ENCODE measurements at places on chromosomes 3 and 15. TPM values are rescaled to one million over a fixed set of nuclear protein-coding genes. Genes with fewer than 3 reads are reported as not detected.

DNA sequence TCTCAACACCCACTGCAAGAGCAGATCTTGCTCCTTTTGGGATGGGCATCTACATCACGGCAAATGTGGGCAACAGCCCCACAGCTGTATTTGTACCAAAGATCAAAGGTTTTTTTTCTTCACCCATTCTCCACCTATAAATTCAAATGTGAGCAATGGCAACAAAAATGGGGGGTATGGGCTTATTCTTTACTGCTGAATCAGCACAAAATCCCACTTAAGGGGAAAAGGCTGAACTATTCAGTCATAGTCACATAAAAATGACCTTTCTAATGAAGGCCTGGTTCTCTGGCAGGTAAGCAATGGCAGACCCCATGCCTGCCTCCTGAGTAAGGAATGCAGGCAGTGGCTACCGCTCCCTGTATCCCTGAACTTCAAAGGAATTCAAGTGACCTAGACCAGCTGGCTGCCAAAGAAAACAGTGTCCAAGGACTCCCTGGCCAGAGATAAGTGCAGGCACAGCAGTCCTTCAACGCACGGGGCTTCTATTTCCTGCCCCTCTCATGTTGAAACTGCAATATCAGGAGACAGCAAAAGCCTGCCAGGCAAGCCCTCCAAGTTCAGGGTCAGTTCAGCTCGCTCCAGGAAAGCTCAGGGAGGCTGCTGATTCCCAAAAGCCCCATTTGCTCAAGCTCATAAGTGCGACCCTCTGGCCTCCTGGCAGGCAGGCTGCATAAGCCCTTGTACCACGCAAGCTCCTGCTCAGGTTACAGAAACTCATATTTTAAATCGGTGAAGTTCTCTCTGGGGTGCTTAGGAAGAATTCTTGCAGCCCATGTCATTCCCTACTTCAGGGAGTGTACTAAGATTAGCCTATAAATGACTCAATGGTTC, 134.1 kb downstream of the PDZRN3 start:
- no peak for DNase-seq

Gene GCSAM
- 0.17 TPM for total RNA-seq

DNA sequence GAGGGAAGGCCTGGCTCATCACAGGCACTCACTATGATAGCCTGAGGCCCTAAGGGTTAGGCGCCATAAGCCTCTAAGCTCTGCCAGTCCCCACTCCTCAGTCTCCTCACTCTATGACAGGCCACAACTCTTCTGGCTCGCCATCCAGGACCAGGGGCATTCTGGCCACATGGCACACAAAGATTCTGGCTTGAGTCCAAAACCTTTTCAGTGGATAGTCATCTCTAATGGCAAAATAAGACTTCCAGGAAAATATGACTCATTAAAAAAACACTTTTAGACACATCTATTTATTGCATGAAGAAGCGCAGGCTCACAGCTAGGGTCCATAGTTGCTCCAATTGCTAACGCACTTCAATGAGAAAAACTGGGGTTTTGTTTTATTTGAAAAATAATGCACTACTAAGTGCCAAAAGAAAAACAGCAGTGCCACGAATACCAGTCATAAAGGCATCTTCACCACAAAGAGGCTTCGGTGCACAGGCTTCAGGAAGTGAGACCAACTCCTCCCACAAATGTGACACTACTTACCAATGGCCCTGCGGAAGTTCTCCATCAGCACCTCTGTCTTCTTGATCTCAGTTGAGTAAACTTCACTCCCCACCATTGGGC, 11.1 kb downstream of the RUVBL1 start:
- DNase-seq, result no peak

- DNase-seq, result no peak
Observed at GRCh38 chr3:85377115-85377514, 418.3 kb downstream of the CADM2 start.

- DNase-seq, result no peak
Observed at GRCh38 chr3:47156396-47156795, 7.5 kb downstream of the SETD2 start.

GRCh38 chr3:86989006-86989405, 1.9 kb downstream of the VGLL3 start:
- DNase-seq, result no peak

GRCh38 chr3:148083526-148084182, 614.0 kb upstream of the AGTR1 start:
- no peak for DNase-seq

Gene TF
- 18.6 TPM for total RNA-seq

DNA sequence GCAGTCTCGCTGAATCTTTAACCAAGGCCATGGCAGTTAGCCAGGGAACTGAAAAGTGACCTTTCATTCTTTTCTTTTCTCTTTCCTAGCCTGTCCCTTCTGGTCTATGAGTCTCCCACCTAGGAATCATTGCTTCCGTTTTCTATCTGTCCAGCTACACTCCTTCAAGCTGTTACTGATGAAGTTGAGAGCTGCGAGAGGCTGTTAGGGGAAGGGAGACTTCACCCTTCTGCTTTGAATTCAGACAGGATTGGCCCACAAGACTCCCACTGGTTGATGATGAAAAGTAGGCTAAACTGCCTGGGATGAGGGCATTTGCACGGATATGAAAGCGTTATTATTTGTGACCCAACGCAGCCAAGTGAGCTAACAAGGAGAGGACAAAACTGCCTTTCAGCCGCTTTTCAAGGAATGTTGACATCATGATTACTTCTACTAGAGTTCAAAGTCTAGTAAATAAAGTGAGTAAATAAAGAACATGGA, 30.2 kb downstream of the EIF4E3 start:
- peak; percentile 49 for DNase-seq

Data from colonic mucosa (tissue), 4 donors.